ENCODE measurements at places on chromosomes 2 and 18.

DNA sequence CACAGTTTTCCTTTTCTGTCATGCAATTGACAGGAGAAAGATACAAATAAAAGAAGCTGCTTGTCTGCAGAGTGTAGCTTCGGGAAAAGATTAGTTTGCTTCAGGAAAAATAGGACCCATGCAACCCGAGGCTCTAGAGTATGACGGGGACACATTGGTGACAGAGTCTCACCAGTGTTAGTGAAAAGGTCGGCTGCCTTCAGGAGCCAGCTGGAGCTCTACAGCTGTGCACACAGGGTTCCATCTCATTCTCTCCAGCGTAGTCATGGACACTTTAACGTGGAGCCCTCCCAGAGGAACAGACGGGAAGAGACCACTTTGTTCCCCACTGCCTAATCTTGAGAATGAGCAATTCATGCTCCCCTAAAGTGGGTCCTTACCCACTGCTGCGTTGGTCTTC lies 42.9 kb downstream of the FECH start:
- no peak for DNase-seq

DNA sequence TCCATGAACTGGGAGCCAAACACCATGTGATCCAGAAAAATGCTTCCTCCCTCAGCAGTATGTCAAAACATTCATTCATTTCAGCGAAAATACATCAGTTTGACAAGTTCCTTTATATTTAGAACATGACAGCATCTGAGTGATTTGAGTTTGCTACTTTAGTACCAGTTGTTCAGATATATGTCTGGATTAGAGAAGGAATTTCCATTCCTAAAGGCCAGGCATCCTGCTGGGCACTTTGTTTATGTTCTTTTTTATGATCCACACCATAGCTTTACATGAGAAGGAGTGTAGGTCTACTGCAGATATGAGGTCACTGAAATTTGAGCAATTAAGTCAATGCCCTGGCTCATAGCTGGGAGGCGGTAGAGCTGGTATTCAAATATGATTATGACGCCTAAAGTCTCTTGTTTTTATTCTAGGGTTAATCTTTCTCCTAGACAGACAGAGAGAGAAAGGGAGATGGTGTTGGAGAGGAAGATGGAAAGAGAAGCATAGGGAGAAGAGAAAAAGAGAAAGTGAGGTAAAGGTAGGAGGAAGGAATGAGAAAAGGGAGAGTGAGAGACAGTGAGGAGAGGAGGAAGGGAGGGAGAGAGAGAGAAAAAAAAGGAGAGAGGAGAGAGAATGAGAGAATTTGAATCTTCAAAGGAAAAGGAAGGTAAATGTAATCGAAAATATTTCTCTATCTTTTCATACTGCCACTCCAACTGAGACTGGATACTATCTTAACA lies 839.5 kb upstream of the FANCL start:
- no peak for DNase-seq

GRCh38 chr2:212959471-212960117 lies 191.8 kb downstream of the IKZF2 start:
- no peak for DNase-seq

GRCh38 chr2:230893338-230893737 lies 28.6 kb downstream of the ITM2C start:
- no peak for DNase-seq

GRCh38 chr2:127535422-127535901 lies at the start of gene MYO7B:
MYO7B (plus strand) TSS chr2:127535683; CDS start chr2:127559723, 24,040 bp downstream.
- no peak for DNase-seq

DNA sequence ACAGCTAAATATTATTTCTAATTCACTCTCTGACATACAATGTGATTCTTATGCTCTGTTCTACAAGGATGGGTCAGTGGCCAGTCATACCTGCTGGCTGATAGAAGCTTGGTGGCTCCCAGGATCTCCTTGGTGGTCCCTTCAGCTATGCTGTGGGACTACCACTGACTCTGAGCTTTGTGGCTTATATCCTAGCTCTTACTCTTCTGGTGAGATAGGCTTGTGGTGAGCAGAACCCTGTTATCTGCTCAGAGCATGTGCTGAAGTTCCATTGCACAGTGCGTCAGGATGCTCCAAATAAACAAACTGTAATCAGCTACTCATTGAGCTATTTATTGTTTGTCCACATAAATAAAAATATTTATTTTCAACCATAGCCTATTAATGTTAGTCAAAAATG lies 51.7 kb downstream of the MFSD6 start:
- DNase-seq = no peak

DNA sequence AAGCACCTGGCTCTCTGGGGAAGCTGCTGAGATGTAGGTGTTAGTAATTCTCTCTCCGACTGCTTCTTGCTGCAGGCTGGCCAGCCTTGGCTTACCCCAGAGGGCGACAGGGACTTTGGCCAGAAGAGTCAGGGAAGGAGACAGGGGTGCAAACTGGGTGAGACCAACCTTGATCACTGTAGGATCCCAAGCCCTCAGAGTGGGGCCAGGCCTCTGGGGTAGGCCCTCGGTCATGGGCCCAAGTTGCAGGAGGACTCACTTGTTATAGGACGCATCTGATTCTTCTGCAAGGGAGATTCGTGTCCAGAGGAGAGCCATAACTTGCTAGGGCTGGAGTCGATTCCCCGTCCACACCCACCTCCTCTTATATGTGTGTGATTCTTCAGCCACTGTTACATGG lies 111.7 kb upstream of the SIX3 start:
- no peak for DNase-seq

- DNase-seq = peak; percentile 84
These were observed 191.1 kb upstream of the REV1 start for GRCh38 chr2:99680946-99681345.

- peak; percentile 17 for DNase-seq
These were observed 217.5 kb downstream of the CYP26B1 start for GRCh38 chr2:71930049-71930681.

GRCh38 chr2:122682356-122682755 lies 926.9 kb downstream of the TSN start:
- DNase-seq = peak; percentile 27

DNA sequence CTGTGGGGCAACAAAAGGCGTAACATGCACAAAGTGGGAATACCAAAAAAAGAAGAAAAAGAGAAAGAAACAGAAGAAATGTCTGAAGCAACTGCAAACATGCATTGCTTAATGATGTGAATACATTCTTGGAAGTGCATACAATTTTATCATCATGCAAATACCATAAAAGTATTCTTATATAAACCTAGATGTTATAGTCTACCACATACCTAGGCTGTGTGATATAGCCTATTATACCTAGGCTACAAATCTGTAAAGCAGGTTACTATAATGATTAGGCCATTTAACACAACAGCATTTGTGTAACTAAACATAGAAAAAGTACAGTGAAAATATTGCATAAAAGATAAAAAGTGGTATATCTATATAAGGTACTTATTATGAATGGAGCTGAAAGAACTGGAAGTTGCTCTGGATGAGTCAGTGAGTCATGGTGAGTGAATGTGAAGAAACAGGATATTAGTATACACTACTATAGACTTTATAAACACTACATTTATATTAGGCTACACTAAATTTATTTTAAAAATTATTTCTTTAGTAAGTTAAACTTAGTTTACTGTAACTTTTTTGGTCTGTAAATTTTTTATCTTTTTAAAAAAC lies 319.4 kb upstream of the KCNH7 start:
- peak; percentile 87 for DNase-seq

DNA sequence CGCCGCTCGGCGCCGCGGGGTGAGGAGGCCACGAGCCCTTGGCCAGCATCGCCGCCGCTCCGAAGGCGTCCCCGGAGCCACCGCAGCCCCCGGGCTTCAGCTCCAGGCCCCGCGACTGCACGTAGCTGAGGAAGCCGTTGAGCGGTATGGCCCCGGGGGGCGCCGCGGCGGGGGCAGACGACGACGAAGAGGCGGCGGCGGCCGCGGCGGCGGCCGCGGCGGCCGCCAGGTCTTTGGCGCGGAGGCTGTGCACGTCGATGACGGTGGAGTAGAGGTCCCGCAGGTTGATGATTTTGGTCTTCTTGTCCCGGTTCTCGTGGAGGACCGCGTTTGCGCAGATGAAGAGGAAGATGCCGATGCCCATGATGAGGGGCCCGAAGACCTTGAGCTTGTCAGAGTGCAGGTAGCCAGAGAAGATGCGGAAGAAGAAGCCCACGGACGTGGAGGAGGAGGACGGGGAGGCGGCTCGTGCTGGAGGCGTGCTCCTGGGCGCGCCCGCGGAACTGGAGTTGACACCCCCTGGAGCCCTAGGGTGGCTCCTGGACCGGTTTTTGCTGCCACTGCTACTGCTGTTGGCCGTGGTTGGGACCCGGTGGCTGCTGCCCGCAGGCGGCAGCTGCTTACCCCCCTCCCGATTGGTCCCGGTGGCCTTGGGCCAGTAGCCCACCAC lies 4.0 kb downstream of the TMEM200C start:
- no peak for DNase-seq

DNA sequence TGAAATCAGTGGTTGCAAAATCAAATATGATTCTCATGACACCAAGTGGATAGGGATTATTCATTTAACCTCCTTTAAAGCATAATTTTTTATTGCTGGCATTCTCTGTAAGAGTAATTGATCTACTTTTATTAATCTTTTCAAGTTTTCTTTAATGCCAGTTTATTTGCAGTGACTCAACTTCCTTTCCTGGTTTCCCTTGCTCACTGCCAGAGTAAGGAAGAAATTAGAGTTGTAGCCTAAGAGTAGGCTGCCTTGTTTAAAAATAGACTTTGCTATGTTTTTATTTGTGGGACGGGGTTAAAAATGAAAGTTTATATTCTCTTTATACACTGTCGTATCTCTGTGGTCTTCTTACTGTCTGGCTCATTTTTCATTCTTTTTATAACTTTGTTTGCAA lies 148.6 kb downstream of the WDR7 start:
- DNase-seq = peak; percentile 33

DNA sequence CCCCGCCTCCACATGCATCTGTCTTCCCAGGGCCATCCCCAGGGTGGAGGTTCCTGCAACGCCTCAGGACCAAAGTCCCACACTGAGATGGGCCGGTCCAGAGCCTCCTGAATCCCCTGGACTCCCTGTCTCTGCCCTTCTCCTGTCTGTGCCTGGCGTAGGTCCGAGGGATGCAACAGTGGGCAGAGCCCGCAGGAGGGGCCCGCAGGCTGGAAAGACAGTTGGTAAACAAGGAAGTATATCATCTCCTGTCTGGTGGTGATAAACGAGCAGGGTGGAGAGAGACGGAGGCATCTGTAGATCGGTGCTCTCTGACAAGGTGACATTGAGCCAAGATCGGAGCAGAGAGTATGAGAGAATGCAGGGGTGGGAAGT lies 72.6 kb upstream of the RAB6C start:
- no peak for DNase-seq

DNA sequence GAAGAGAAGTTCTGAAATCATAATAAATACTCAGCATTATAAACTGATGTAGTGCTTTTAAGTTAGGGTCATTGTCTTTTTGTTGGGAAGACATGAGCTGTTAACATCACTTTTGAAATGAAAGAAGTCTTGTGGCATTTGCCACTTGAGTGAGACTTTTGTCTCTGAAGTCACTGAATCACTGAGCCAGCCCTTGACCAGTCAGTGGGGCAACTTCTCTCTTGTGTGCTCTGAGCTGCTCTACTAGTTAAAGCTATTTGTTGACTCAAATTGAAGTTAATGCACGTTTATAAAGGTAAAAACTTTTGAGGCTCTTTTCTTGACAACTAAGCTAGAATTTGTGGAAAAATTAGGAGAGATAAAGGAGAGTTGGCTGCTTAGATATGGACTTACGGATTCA lies 6.7 kb downstream of the WDR43 start:
- DNase-seq = no peak
